Immature natural killer cell (primary cell): ENCODE measurements at places on chromosomes 12 and 14.

DNA sequence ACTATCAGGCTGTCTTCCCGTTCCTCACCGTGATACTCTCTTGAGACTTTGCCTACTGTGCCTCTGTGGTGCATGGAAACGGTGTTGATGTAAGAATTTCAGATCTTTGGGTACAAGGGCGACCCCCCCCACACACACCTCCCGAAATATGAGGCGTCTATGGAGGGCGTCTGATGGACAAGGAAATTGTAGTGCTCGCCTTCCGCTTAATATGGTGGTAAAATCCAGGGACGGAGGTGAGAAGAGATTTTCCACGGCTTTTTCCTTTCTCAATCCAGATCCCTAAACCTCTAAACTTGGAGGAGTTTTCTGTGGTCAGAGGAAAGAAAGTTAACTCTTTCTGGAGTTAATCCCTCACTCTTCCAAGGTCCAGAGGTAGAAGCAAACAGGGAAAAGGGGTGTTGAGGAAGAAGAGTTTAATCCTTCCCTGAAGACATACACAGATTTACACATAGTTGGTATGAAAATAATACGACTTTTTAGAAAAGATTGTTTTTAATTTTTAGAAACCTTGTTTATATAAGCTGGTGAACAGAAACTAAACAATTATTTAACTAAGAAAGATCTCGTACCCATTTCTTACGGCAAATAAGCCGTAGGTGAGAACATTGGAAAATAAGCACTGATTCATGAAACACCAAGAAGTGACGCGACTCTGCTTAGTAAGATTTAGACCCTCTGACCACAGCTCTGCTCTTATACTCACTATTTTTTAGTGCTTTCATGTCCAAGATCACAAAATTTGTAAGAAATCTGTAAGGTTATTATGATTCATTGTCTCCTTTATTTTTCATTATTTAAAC, 23.1 kb upstream of the RNASE12 start:
- no peak for DNase-seq

DNA sequence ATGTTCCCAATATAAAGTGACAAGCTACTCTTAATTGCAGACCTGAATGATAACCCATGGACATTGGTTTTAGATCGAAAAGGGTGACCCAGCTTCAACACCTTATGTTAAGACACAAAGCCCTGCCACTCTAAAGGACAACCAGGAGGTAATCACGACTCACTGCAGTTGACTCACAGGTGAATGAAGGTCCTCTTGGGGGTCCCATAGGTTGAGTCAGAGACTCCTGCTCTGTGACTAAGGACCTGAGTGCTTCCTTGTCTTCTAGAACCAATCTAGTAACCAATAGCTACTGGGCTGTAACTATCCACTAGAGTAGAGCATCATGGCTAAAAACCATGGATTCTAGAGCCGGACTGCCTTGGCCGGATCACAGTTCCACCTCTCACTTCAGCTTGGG, 73.8 kb downstream of the KCNK10 start:
- DNase-seq: no peak

GRCh38 chr12:23756416-23756815, 193.1 kb downstream of the SOX5 start:
- DNase-seq: no peak

GRCh38 chr12:52984136-52984535, 22.1 kb upstream of the EIF4B start:
- DNase-seq: no peak

- no peak for DNase-seq
Measured at GRCh38 chr12:115672086-115672485, 605.4 kb downstream of the MED13L start.

DNA sequence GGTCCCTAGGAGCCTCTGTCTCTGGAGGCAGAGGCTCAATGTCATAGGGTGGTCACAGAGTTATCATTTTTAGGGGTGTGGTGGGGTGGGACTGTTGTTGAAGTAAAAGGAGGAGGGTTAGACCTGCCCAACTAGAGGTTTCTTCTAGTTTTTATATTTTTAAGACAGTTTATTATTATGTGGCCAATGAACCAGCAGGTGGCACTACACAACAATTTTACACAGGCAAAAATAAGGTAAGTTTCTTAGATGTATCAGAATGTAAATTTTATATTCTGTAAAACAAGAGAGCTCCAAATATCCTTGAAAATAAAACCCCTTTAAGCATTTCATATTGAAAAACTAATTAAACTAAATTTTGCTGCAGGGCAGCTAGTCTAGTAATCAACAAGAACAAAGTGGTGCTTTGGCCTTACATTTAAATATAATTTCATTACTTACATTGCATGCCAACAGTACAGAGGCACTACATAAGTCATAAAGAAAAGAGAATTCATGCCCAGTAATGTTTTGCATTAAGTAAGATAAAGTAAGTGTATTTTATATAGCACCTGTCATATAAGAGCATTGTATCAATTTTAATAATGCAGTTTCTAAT, 22.2 kb upstream of the OVCH1 start:
- peak; percentile 4 for DNase-seq
